ENCODE measurements at places on chromosomes 4 and X.

- no peak for DNase-seq
Observed at GRCh38 chr4:54872261-54872660, 214.5 kb downstream of the KIT start.

- no peak for DNase-seq
Observed at GRCh38 chr4:38330936-38331335, 333.1 kb upstream of the KLF3 start.

DNA sequence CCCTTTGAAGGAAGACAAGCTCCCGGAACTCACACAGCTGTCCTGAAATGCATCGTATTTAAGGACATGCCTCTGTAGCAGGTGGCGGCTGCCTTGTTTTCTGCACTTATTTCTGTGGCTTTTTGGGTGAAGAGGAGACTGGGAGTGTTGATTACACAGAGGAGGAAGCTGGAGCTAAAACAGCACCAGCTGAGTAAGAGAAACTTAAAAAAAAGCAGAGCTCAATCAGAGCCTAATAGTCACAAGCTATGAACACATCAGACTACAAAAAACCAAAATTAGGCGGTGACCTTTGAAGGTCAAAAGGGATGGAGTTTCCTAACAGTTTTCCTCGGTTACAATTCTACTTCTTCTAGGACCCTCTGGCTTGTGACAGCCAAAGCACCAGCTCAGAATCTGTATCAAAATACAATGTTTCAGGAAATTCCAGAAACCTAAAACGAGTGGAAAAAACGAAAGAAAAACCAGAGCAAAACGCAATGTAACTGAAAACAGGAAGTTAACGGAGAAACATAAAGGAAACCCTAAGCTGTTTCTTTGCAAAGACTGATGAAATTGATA, 13.5 kb downstream of the PRKX start:
- no peak for DNase-seq

- peak; percentile 66 for DNase-seq
Observed at GRCh38 chrX:151753313-151754046, 18.9 kb downstream of the CNGA2 start.

DNA sequence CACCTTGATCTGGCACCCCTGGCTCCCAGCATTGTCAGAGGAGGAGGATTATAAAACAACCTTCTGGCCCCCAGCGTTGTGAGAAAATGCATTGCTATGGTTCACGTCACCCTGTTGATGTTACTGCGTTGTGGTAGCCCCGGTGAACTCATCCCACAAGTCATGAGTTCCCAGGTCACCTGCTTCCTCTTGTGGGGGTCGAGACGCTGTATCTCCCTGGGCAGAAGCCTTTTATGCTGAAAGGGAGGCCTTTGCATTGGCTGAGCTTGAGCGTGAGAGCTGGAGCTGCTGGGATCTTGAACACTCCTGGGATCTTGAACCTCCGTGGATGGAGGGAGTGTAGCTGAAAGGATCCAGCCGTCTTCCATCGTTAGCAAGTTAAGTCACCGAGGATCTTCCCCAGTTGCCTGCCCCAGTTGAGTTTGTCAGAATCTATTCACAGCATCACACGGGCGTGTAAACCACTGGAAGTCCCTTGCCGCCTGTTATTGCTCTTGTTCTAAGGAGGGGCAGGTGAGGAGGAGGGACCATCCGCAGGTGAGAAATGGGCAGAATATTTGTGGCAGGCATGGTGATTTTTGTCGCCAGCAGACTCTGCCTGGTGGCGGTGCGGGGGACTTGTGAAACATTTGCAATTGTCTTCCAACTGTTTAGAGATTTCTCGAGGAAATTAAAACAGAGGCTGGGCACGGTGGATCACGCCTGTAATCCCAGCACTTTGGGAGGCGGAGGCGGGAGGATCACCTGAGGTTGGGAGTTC, 299.9 kb downstream of the ASMT start:
- no peak for DNase-seq

DNA sequence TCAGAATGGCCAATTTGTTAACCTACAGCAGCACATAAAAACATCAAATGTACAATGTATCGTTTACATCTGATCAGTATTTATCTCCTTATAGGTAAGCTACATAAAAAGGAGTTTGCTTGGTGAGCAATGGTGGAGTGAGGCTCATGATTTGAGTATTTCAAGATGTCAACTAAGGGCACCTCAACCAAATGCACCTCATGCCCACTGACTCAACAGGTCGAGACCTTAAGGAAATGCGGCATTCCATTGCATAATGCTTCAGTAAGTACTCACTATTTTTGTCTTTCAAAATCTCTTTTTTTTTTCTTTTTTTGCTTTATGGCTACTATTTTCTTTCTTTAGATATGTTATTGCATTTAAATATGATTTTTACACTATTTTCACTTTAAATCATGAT, 181.0 kb upstream of the TLL1 start:
- DNase-seq: no peak

GRCh38 chr4:128715616-128716015, 93.9 kb upstream of the JADE1 start:
- DNase-seq: no peak

GRCh38 chr4:107896158-107896645, 35.1 kb upstream of the CYP2U1 start:
- no peak for DNase-seq

DNA sequence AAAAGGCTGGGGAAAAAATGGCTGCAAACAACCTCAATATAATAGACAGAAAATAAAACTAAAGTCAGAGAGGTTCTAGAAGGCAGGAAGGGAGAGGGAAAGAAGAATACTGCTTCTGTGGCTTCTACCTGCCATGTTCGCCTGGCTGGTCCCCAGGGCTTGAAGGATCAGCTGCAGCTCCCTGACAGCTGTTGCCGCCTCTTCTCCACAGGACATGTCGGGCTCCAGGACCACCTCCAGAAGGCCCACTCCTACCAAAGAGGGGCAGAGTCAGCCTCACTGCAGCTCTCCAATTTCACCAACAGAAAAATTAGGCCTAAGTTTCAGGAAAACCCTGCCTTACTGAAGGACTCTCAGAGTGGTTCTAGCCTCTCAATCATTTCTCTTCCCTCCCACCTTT, 44.9 kb downstream of the GATB start:
- DNase-seq: no peak

- DNase-seq: no peak
Observed at GRCh38 chr4:26821677-26822503, 38.8 kb upstream of the STIM2 start.

DNA sequence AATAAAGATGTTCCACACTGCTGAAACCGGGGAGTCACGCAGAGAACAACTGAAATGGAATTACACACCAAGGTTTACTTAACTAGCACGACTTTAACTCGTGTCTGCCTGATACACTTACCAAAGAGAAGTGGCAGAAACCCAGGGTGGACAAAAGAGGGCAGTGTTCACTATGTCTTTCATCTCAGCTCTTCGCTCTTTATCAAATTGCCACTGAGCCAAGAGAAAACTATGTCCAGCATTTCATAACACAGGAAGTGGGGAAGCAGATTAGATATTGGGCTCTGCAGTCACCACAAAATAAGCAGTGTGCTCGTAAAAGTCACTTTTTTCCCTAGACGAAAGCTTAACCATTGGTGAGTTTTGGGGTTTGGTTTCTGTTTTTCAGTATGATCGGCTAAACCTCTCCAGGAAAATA, 155.7 kb downstream of the CHIC2 start:
- peak; percentile 19 for DNase-seq

- no peak for DNase-seq
Observed at GRCh38 chrX:77786365-77786680, 307 bp upstream of the ATRX start.

GRCh38 chrX:26262121-26262523, 46.2 kb downstream of the MAGEB5 start:
- peak; percentile 4 for DNase-seq

- no peak for DNase-seq
Observed at GRCh38 chr4:40157436-40157835, 39.4 kb upstream of the RHOH start.

DNA sequence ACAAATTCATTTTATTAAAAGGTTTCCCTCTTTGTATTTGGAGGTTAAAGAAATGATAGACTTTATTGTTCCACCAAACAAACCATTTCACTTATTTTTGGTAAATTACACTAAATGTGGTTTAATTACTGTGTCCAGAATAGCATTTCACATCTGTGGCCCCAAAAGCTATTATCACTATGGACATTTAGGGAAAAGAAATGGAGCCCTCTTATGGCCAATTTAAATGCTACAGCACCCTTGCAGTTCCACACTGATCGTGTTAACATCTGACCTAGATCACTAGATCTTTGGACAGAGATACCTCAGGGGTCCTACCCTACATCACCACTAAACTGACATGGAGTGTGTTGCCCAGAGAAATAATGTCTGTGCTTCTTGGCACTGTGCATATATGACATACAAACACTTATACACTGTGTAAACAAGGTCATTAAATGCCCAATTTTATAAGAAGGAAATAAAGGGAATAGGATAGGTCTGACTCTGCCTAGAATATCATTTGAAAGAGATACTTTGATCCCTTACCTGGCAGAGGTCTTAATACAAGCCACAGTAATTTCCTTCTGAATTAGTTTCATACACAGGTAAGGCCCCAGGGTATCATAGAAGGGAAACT, 163.9 kb downstream of the KDR start:
- peak; percentile 20 for DNase-seq

- DNase-seq: no peak
Observed at GRCh38 chr4:48653217-48654014, 126.7 kb downstream of the FRYL start.

GRCh38 chrX:55794405-55794804, 76.9 kb downstream of the RRAGB start:
- no peak for DNase-seq

- DNase-seq: no peak
Observed at GRCh38 chr4:7165874-7166201, 26.5 kb upstream of the SORCS2 start.

GRCh38 chr4:158111241-158111640, 61.6 kb downstream of the GASK1B start:
- DNase-seq: no peak

DNA sequence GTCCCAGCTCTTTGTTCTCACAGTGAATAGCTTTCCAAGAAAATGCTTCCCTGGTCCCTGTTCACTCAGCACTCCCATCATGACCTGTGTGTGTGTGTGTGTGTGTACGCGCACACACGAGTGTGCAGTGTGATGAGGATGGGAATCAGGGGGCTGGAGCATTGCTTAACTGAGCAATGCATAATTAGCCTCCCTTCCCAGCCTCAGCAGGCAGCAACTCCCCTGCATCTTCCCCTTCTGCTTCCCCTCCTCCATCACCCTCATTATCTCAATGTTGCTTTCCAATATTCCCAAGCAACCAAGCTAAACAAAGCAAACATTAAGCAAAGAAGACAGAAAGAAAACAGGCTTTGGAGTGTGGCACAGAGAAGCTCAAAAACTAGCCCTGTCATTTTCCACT, 137.0 kb downstream of the RBM47 start:
- no peak for DNase-seq

GRCh38 chr4:127204322-127204721, 428.4 kb upstream of the INTU start:
- DNase-seq: no peak

GRCh38 chrX:139815771-139816170, 107.8 kb upstream of the MCF2 start:
- DNase-seq: no peak

DNA sequence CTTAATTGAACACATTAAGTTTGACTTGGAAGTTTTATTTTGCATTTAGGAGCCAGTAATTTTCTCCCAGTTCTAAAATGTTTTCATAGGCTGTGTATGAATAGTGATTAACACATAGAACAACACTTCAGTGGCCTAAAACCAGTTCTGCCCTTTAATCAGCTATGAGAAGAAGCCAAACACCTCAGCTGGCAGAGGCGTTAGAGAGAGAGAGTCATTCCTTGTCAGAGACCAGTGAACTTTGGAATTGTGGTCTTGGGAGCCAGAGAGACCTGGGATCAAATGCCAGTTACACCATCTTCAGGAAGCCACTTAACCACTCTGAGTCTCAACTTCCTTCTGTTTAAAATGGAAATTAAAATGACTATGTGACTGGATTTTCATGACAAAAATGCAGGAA, 39.3 kb upstream of the PRPS2 start:
- no peak for DNase-seq

- no peak for DNase-seq
Observed at GRCh38 chrX:123860983-123861382, 1.1 kb downstream of the XIAP start.

- DNase-seq: no peak
Observed at GRCh38 chrX:12153741-12154140, 15.5 kb downstream of the FRMPD4 start.

- peak; percentile 35 for DNase-seq
Observed at GRCh38 chr4:168832763-168833575, 177.1 kb downstream of the CBR4 start.

- DNase-seq: no peak
Observed at GRCh38 chrX:54695816-54696487, 102.1 kb downstream of the ITIH6 start.

DNA sequence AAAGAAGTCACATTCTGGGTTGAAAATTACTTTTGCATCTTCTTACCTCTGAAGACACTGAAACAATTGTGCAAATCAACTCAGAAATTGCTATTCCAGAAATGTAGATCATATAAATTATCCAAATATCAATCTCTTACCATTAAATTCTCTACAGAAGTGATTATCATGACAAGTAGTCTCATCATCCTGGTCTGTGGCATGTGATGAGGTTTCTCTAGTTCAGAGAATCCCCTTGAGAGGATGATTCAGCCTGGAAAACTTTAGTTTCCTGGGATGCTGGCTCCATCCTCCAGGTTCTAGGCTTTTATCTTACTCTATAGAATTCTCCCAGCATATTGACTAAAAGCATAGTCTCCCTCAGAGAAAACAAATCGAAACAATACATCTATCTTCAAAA, 76.2 kb upstream of the S100G start:
- DNase-seq: no peak

- no peak for DNase-seq
Observed at GRCh38 chr4:145939856-145940255, 1.2 kb upstream of the ZNF827 start.

GRCh38 chr4:37440501-37440900, 196.0 kb downstream of the NWD2 start:
- DNase-seq: no peak

DNA sequence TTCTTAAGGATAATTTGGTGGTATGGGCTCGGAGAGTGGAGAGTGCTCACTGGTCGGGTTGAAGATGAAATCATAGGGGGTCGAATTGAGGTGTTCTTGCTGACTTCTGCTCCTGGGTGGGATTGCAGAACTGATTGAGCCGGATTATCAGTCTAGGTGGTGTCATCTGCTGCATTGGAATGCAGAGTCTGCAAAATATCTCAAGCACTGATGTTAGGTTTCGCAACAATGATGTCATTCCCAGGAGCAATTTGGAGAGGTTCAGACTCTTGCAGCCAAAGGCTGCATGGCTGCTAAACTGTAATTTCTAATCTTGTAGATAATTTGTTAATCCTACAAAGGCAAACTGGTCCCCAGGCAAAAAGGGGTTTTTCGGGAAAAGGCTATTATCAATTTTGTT, 67.7 kb downstream of the RHOH start:
- DNase-seq: no peak

DNA sequence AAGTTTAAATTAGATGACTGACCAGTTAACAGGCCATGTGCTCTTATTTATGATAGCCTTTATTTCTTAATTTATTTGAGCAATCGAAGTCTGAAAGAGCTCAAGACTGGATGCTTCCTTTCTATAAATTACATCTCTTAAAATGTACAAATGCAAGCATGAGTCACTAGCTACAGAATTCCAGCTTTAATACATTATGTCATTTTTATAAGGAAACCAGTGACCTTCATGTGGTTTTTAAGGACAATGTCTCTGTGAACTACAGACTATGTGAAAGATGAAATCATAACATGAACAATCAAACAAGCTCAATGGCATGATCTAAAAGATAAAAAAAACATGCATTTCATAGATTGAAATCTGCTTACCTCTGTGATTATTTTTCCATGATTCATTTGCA, 15.4 kb downstream of the HTR2C start:
- DNase-seq: no peak

GRCh38 chrX:129347291-129347690, 176.0 kb downstream of the SMARCA1 start:
- DNase-seq: no peak

Data from endothelial cell (in vitro differentiated cells).